ENCODE measurements at places on chromosomes 3 and 15. TPM values are rescaled to one million over a fixed set of nuclear protein-coding genes. Genes with fewer than 3 reads are reported as not detected.

The GADL1 gene
- total RNA-seq = 0.55 TPM

The FYTTD1 gene
- total RNA-seq = 62.3 TPM

- H3K4me1 ChIP-seq = no peaks in the 10 kb centered on the region
- no peak overlapping the region for H3K4me3 ChIP-seq
- H3K36me3 ChIP-seq = no peaks in the 10 kb centered on the region
These were observed 52.8 kb downstream of the CDIN1 start for GRCh38 chr15:36632226-36632625.

The TRIM71 gene
- total RNA-seq = not detected

DNA sequence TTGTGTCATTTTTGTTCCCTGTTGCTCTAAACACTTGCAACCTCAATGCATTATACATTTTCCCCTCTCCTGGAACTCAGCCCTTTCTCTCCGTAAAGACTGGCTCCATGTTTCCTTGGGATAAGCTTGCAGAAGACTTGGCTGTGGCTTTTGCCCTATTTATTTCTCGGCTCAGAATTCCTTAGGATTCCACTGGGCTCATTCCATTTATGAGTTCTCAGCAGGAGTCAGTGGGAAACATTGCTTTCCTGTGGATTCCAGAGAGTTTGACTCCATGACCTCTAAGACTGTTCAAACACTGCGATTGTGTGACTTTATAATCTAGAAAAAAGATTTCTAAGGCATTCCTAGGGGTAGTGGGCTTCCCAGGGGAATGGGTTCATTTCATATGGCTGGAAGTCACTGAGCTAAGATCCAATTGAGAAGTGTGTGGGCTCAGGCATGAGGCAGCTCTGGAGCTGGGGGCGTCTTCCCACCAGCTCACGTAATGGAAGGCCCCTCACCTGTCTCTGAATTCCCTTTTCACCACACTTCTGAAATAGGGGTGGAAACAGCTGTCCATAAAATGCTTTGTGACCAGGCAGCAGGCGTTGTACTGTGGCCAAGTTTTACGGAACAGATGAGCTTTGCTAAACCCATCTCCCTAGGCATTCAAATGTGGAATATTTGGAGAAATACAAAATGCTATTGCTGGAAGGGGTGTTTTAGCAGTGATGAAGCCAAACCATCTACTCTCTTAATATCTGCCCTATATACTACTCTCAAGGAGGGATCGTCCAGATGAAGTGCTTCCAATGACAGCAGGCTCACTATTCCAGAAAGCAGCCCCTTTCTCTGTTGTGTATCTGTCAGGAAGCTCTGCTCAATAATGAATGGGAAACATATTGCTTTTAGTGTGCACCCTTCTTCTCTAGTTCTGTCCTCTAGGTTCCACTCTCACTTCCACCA lies 91.8 kb upstream of the BCL6 start:
- H3K27me3 ChIP-seq = no peaks in the 10 kb centered on the region
- no peaks in the 10 kb centered on the region for H3K4me1 ChIP-seq
- no peak for DNase-seq
- H3K27ac ChIP-seq = no peak overlapping the region

The CYP1A1 gene
- total RNA-seq = not detected

- H3K27me3 ChIP-seq = no peaks in the 10 kb centered on the region
- H3K4me3 ChIP-seq = no peak overlapping the region
- H3K27ac ChIP-seq = no peak overlapping the region
- H3K4me1 ChIP-seq = no peaks in the 10 kb centered on the region
- DNase-seq = no peak
These were observed 29.4 kb upstream of the MCCC1 start for GRCh38 chr3:183128709-183129108.

GRCh38 chr3:24519368-24520100 lies 24.9 kb upstream of the THRB start:
- H3K4me1 ChIP-seq = peaks cover 7% of the 10 kb centered on the region
- DNase-seq = peak; percentile 66
- no peak overlapping the region for H3K27ac ChIP-seq
- H3K36me3 ChIP-seq = no peaks in the 10 kb centered on the region
- no peaks in the 10 kb centered on the region for H3K27me3 ChIP-seq

The P2RY13 gene
- 2.9 TPM for total RNA-seq

- no peaks in the 10 kb centered on the region for H3K4me1 ChIP-seq
- H3K4me3 ChIP-seq = no peak overlapping the region
- H3K36me3 ChIP-seq = no peaks in the 10 kb centered on the region
These were observed 187.2 kb downstream of the CADPS start for GRCh38 chr3:62688050-62688449.

DNA sequence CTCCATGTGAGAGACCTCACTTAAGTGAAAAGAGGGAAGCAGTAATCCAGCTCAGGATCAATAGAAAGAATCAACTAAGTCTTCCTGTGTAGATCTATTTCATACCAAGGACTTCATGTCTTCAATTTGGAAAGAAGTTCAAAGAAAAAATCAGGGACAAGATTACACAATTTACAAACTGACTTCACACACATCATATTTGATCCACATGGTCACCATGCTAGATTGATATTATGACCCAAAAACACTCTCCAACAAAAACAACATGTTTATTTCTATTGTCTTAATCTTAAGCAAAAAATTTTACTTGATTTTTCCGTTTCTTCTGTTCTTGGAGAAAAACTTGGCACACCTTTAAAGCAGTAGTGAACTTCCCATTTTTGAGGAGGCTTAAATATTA lies 76.3 kb downstream of the THBS1 start:
- H3K4me3 ChIP-seq = no peak overlapping the region
- DNase-seq = no peak
- H3K4me1 ChIP-seq = no peaks in the 10 kb centered on the region
- no peak overlapping the region for H3K27ac ChIP-seq
- H3K27me3 ChIP-seq = no peaks in the 10 kb centered on the region
- H3K36me3 ChIP-seq = no peaks in the 10 kb centered on the region

The CCDC50 gene
- 51.1 TPM for total RNA-seq

The DUOXA2 gene
- total RNA-seq = 0.87 TPM

GRCh38 chr3:98877132-98877531 lies 24.4 kb downstream of the DCBLD2 start:
- no peaks in the 10 kb centered on the region for H3K27me3 ChIP-seq
- no peak overlapping the region for H3K27ac ChIP-seq
- no peaks in the 10 kb centered on the region for H3K4me1 ChIP-seq
- no peaks in the 10 kb centered on the region for H3K36me3 ChIP-seq

GRCh38 chr15:68469162-68470048 lies 37.4 kb upstream of the ITGA11 start:
- DNase-seq = no peak
- no peak overlapping the region for H3K27ac ChIP-seq
- H3K36me3 ChIP-seq = no peaks in the 10 kb centered on the region
- H3K4me1 ChIP-seq = no peaks in the 10 kb centered on the region
- no peaks in the 10 kb centered on the region for H3K27me3 ChIP-seq
- H3K4me3 ChIP-seq = no peak overlapping the region

The TUSC7 gene
- not detected for total RNA-seq

- no peaks in the 10 kb centered on the region for H3K36me3 ChIP-seq
- no peak for DNase-seq
- H3K4me3 ChIP-seq = no peak overlapping the region
- no peak overlapping the region for H3K27ac ChIP-seq
- H3K27me3 ChIP-seq = no peaks in the 10 kb centered on the region
These were observed 71.6 kb downstream of the SUMF1 start for GRCh38 chr3:4395448-4395847.

DNA sequence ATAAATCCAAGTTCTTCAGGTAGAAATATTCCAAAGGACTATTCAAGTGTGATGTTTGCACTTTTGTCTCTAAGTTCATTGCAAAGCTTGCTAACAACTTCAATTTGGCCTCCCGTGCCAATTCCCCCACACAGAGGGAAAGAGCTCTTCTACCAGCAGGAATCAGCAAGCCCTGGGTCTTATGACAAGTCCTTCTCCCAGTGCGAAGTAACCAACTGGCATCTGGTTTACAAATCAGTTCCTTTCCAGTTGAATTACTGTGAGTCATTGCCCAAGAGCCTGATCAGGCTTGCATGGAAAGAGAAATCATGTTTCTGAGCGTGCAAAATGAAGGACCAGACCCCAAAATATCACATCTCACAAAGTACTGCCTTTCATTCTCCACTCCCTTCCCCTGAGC lies 62.7 kb upstream of the SLCO3A1 start:
- H3K36me3 ChIP-seq = no peaks in the 10 kb centered on the region
- no peaks in the 10 kb centered on the region for H3K27me3 ChIP-seq
- no peaks in the 10 kb centered on the region for H3K4me1 ChIP-seq
- H3K27ac ChIP-seq = no peak overlapping the region
- DNase-seq = no peak

DNA sequence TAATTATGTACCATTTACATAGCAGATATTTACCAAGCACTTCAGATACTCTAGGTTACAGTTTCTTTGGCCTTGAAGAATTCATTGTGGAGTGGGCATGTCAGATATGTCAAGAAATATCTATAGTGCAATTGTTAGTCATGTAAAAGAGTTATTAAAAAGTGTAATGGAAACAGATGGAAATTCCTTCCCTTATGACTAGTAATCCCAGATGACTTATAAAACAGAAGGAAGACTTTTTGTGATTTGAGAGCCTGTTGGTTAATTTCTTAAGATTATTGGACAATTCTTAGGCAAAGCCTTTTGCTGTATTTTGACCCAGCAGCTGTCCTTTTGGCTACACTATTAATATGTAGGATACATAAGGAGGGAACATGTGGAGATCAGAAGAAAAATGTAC lies 708.9 kb upstream of the NECTIN3 start:
- H3K4me3 ChIP-seq = no peak overlapping the region
- H3K27me3 ChIP-seq = no peaks in the 10 kb centered on the region
- no peak overlapping the region for H3K27ac ChIP-seq
- no peak for DNase-seq
